ENCODE measurements at places on chromosomes 6 and 20. TPM values are rescaled to one million over a fixed set of nuclear protein-coding genes. Genes with fewer than 3 reads are reported as not detected.

The GPANK1 gene
- 12.2 TPM for total RNA-seq

The OR2H2 gene
- not detected for total RNA-seq

The STX11 gene
- total RNA-seq, result 2.3 TPM

The NKX2-2 gene
- not detected for total RNA-seq

The CENPW gene
- 40.2 TPM for total RNA-seq

The LY6G6F gene
- total RNA-seq, result not detected

The IP6K3 gene
- total RNA-seq, result 0.14 TPM

The LPIN3 gene
- 14.9 TPM for total RNA-seq

The CDSN gene
- total RNA-seq, result not detected

The ARG1 gene
- not detected for total RNA-seq

The SNAP91 gene
- 0.21 TPM for total RNA-seq

The KHDRBS2 gene
- not detected for total RNA-seq

The RAB32 gene
- 46.0 TPM for total RNA-seq

The TULP4 gene
- 4.3 TPM for total RNA-seq

The SRSF6 gene
- 107 TPM for total RNA-seq

The C20orf144 gene
- 0.13 TPM for total RNA-seq

The FLRT3 gene
- total RNA-seq, result 2.2 TPM

The RSPO3 gene
- total RNA-seq, result 91.7 TPM

The CDH22 gene
- 0.03 TPM for total RNA-seq

The TSHZ2 gene
- total RNA-seq, result not detected

The FAM184A gene
- total RNA-seq, result not detected

The OR2H1 gene
- total RNA-seq, result not detected

The SMIM8 gene
- 3.0 TPM for total RNA-seq

The RPRD1B gene
- total RNA-seq, result 25.6 TPM

The MTFR2 gene
- 12.8 TPM for total RNA-seq

The MMS22L gene
- 9.5 TPM for total RNA-seq

The SOX4 gene
- 11.8 TPM for total RNA-seq

The NOL4L gene
- 11.1 TPM for total RNA-seq

The GATA5 gene
- total RNA-seq, result 0.75 TPM

The FAM229B gene
- total RNA-seq, result 10.4 TPM

The SLC17A9 gene
- total RNA-seq, result 0.05 TPM

The STMND1 gene
- total RNA-seq, result not detected

The SLC29A1 gene
- 50.6 TPM for total RNA-seq

The PAK5 gene
- total RNA-seq, result not detected

The PBOV1 gene
- not detected for total RNA-seq

The NXT1 gene
- total RNA-seq, result 76.9 TPM

The CDH26 gene
- 0.14 TPM for total RNA-seq

The GMPR gene
- total RNA-seq, result 2.2 TPM

The ZSCAN16 gene
- total RNA-seq, result 5.1 TPM

The AIF1 gene
- not detected for total RNA-seq

Measured in A549 treated with CORT108297 at 1 μM for 4 hours (cell line).